ENCODE measurements at places on chromosomes 6 and 20.

- peak; percentile 72 for DNase-seq
These were observed 98.8 kb downstream of the SASH1 start for GRCh38 chr6:148441454-148441911.

DNA sequence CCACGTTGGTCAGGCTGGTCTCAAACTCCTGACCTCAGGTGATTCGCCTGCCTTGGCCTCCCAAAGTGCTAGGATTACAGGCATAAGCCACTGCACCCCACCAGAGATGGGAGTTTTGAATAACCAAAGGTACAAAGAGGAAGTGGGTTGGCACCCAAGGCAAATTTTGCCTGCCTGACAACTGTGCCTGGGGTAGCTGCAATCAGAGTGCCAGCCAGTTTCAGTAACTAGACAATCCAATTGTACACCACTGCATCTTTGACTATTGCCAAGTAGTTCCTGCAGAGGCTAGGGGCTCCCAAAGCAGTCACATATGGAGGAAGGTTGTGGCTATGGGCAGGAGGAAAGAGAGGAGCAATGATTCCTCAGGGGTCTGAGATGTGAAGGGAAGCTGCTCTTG, 16.6 kb downstream of the ZC3H12D start:
- DNase-seq = no peak

DNA sequence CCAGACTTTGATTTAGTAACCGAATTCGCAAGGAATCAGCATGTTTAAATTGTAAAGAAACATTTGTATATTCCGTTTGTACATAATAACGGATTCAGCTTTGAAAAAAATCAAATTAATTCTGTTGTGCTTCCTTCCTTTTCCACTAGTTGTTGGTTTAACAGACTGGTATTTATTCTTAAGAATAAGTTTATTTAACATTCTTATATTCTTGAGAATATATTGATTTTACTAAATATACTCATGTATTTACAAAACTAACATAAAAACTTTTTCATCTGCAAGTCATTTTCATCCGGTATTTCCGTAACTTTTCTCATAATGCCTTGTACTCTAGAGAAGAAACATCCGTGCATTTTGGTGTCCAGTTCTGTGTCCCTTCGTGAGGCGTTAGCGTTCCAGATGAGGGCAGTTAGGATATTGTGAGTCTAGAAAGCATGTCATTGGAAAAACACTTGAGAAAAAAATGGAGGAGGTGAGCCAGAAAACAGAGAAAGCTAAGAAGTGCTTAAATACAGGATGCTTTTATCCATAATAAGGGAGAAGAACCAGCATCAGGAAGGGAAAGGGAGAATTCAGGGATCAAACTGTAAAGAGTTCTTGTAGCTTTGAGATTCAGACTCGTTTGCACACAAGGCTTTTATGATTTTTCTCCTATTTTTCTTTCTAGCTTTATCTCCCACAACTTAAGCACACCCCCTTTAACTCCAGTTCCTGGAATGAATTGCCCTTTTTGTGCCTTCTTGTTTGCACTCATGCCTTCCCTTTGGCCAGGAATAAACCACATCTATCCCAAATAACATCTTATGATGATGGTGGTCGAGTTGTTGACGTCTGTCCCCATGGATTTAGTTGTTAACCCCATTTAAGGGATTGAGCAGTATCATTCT, 1.8 kb downstream of the WRNIP1 start:
- DNase-seq = no peak

- no peak for DNase-seq
These were observed 20.1 kb downstream of the OPRM1 start for GRCh38 chr6:154058963-154059680.

DNA sequence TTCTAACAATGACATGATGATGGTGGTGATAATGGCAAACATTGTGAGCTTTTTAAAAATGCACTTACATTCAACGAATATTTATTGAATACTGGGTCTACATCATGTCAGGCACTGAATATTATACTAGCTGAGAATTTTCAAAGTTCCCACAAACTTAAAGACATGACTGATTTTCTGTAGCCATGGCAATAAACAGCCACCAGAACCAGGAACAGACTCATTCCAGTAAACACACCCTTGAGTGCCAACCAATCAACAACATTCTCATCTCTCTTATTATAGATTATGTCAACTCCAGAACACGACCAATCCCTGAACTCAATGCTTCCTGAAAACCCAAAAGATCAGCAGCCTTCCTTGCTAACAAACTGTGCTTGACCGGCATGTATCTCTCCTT, 212.4 kb upstream of the RUNX2 start:
- no peak for DNase-seq
